ENCODE measurements at places on chromosomes 13 and 19.

- DNase-seq: no peak
Measured at GRCh38 chr13:40330950-40331349, 335.5 kb downstream of the FOXO1 start.

- peak; percentile 45 for DNase-seq
Measured at GRCh38 chr13:25860862-25861261, 191.0 kb downstream of the SHISA2 start.

DNA sequence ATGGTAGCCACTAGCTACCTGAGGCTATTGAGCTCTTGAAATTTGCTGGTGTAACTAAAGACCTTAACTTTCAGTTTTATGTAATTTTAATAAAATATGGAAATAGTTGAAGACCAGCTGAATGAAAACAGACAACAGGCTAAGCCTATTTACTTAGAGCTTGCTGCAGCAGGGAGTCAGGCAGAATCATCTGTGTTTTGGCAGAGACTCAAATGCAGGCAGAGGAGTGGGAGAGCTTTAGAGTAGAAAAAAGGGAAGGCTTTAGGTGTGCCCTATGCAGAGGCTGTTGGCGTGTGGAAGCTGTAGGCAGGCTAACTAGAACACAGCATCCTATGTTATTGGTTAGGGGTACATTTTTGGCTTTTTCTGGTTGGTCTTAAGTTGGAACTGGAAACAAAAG is 304.9 kb upstream of the NBEA start:
- no peak for DNase-seq

DNA sequence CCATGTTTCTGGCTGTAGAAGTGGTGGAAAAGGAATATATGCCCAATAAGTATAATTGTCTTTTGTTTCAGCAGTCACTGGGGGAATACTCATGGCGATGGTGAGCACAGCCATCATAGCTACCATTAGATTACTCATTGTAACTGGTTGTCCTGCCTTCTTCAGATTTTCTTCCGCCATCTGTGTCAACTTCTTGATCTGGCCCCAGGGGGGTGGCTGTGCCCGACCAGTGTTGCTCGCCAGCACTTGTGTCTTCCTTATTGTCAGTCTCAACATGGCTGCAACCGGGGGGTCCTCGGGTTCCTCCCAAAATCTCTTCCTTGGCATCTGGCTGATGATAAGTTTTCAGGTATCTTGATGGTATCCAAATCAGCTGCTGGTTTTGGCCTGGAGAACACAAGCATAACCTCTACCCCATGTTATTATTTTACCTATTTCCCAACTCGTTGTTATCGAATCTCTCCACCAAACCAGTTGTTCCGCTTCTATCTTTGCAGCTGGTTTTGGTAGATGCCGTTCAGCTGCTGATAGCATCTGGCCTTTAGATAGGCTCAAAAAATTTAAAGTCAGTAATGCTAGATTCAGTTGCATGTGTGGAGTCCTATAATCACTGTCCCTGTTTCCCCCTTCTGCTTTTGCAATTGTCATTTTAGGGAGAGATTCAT is 23.0 kb upstream of the IL17D start:
- DNase-seq: no peak

DNA sequence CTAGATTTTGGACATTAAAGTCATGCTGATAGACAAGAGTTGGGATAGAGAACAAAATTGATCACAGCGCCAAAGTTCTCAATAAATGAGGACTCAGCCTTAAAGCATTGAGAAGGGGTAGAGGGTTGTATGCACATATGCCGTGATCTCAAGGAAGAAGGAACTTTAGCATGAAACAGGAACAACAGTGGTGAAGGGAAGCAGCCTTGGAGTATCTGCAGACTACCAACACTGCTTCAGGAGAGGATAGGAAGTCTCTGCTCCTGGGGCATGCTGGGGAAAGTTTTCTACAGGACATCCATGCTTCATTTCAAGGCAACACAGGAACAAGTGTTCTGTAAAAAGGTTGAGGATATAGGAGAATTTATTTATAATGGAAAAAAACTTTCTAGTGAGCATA is 111.9 kb upstream of the MLNR start:
- DNase-seq: no peak

DNA sequence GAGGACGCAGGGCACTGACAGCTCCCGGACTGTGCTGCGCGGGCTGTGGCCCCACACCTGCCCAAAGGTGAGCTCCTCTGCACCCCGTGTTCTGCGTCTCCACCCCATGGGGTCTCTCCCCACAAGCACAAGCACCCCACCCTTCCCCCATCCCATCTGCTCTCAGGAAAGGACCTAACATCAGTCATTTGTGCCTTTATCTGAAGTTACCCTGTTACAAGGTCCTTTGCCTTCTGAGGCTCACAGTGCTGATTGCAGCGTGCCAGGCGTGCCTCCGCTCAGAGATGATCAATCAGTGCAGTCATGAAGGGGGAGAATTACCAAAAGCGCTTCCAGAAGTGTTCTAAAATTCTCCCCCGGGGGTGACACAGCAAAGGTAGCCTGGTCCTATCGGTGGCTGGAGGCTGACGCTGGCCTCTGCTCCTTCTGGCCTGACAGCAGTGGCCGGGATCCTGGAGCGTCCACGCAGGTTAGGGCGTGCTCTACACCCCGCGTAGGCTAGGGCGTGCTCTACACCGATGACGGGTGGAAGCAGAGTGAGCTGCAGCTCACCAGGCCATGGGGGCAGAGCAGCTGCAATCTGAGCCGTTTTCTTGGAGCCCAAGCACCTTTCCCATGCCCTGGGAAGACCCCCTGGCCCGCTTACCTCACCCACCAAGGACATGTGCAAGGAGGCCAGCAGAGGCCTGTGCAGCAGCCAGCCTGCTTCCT is 84.7 kb upstream of the TM9SF2 start:
- DNase-seq: no peak

DNA sequence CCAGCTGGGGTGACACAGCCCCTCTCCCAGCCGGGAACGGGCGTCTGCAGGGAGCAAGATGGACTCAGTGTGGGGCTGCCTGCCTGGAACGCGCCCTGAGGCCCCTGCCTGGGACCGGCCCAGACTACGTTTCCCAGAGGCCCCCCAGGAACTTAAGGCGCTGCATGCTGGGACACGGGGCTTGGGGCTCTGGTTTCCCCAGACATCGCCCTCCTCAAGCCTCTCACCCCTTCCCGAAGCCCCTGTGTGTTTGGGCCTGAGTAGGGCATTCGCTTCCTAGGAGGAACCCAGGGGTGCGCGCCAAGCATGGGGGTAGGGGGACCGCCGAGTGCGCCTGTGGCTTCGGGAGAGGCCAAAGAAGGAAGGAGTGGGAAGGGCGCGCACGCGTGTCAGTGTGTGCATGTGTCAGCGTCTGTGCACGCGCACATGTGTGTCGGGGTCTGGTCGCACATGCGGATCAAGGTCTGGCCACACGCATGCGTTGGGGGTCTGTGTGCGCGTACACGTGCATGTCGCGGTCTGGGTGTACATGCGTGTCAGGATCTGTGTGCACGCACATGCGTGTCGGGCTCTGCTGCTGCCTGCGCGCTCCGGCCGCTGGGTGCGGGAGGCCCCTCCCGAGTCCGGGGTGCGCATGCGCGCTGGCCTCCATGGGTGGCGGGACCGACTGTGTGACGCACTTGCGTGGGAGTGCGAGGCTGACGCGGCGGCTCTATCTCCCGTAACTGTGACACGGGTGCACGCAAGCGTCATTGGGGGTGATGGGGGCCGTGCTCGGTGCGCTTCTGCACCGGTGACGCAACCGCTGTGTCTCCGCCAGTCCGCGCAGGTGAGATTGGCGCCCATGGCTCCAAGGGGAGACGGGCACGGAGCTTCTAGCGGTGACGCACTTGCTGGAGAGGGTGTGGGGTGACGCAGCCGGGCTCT is 16.2 kb downstream of the ZNF331 start:
- peak; percentile 38 for DNase-seq

DNA sequence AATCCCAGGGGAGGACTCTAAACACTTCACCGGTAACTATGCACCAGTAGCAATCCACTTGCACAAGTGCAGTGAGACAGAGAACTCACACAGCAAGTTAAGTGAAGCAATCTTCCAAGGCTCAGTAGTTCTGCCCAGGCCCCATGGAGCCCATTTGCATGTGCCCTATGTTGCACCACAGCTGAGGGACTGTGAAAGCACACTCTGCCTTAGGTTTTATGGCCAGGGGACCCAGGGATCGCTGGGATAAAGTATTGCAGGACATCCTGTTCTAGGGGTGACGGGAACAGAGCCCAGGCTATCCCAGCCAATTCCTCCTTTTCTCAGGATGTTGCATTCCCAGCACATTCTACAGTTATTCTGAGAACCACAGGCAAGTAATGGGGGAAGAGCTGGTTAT is 6.0 kb upstream of the AMER2 start:
- DNase-seq: no peak

DNA sequence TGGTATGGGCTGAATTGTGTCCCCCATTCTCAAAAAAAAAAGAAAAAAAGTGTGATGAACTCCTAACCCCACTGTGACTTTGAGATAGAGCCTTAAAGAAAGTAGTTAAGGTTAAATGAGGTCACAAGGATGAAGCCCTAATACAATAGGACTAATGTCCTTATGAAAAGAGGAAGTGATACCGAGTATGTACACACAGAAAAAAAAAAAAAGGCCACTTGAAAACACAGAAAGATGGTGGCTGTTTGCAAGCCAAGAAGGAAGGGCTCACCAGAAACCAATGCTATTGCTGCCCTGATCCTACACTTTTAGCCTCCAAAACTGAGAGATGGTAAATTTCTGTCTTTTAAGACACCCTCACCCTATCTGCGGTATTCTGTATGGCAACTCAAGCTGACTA is 955.6 kb downstream of the PCDH17 start:
- no peak for DNase-seq

DNA sequence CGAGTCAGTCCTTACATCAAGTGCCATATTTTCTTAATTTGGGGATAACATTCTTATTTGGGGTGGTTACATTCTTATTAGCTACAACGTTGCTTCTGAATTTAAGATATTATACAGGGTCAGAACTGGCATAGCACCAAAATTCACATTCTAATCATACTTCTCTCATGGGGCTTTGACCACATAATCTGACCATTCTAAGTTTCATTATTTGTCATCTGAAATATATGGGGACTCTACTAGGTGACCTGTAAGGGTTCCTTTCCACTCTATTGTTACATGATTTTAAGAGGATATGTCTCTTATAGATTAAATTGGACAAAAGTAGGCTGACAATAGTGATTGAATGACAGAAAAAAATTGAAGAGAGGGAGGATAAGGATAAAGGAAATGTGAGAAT is 536.5 kb downstream of the KCTD12 start:
- no peak for DNase-seq

DNA sequence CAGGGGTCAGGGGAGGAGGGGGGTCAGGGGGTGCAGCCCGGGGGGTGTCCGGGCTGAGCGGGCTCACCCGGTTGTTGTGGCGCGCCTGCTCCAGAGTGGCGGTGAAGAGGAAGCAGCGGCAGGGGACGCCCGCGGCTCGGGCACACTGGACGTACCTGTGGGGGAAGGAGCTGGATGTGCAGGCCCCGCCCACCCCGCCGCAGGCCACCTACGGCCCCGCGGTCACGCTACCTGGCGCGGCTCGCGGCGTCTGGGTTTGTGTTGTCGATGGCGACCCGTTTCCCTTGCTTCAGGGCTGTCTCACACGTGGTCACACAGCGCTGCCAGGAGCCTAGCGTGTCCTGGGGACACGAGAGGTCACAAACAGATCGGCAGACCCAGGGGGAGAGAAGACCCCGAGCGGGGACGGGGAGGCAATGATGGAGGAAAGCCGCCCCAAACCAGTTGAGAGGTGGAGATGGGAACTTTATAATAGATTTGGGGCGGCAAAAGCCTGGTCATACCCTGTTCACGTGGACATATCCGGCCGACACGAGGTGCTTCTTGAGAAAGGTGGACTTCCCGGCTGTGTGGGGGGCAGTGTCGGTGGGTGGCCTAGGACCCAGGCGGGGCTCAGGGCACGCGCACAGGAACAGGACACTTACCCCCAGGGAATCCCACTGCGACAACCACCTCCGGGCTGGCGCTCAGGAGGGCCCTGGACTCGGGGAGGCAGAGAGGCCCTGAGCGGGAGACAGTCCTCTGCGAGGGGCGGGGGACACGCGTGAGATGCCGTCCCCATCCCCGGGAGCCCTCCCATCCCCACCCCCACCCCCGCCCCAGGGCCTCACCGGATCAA is 5.6 kb downstream of the PNKP start:
- DNase-seq: no peak

DNA sequence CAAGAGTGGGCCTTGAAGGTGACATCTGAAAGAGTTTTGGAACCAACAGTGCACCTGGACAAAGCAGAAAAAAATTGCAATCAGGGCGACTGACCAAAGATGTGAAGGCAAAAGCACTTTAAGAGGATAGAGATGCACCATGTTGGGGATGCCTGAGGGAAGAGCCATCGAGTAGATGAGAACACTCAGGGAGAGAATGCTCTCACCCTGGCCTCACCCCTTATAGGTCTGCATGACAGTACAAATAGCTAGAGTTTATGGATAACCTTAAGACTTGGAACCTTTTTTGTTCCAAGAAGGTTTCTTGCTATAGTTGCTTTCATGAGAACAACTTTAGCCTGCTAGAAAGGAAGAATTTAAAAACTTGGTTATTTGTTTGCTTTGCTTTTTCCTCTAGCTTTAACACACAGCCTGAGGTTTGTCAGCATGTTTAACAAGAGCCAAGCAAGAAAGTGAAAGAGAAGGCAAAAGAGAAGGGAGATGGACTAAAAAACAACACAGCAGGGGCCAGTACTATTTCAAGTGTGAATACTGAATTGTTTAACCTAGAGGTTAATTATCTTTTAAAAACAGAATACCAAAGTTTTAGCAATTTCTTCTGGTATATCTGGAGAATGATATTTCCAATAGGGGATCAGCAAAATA is 418.9 kb downstream of the DIAPH3 start:
- DNase-seq: no peak
